CD4-positive, alpha-beta T cell treated with Interleukin-10 for 1 hour (primary cell): ENCODE measurements at places on chromosomes 7 and 10.
A peak's percentile ranks its signal among the peaks of the same experiment; 100 is the strongest.

GRCh38 chr7:17022920-17023319, 141.1 kb upstream of the AGR3 start:
- peak; percentile 32 for DNase-seq

DNA sequence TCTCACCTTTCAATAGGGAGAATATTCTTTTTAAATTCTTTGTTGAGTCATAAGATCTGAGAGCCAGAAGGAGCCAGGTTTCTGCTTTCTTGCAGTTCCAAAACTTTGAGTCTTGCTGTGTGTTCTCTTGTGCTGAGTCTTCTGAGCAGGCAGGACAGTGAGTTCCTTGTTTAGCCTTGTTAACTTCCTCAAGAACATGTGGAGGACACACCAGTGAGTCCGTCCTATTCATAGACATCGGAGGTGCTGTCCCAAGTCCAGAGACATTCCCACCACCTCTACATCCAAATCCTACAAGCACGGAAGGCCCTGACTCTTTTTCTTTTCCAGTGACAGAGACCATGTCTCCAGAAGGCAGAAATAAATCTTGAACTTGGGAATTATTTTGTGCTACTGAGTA, 135.2 kb upstream of the AGK start:
- DNase-seq, result no peak

DNA sequence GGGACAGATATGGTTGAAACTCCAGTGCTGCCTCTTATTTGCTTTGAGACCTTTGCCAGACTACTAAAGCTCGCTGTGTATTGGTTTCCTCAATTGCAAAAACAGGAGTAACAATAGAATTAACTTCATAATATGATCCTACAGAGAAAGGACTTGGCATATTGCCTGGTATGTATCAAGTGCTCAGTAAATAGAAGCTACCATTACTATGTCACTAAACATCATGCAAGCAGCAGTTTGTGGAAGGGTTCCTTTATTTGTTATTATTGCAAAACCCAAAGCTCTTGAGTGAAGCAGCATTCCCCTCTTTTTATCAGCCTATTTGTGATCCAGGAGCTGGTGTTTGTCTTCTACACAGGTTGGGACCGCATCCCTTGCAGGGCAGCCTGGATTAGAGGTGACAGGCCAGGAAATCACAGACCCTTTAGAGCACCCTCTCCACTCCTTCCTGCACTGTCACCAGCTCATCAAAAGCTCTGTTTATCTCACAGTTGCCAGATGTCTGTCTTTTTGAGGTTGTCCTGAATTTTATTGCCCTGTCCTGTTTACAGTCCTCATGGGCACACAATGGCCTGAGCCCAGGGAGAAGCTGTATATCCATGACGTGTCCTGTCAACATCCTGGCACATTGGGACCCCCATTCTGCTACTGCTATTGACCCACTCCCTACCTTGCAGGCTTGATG, 121.5 kb downstream of the SNX10 start:
- no peak for DNase-seq

DNA sequence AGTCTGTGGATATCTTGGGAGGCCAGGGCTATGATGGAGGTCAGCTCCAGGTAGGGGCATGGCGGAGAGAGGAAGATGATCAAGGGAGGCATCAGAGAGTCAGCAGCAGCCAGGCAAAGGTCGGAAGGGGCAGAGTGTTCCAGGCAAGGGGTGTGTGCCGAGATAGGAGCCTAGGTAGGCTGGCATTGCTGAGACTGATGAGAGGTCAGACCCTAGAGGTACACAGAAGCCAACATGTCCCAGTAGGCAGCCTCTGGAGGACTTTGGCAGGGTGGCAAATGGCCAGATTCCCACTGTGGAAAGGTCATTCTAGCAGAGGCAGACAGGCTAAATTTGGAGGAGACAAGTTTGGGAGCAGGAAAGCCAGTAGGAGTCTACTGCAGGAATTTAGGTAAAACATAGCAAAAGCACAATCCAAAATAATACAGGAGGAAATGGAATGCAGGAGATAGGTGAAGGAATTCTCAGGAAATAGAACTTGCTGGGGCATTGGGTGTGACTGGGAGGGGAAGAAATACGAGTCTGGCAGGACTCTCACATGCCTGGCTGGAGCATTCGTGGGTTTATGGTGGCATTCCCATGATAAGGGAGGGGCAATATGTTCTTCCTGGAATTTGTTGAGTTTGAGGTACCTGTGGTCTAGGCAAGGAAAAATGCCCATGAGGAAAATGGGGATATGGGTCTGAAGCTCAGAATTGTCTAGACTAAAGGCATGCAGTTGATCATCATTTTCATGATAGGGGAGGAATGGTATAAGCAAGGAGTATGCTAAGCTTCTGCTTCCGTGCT, 25.7 kb downstream of the TMEM176A start:
- no peak for DNase-seq

GRCh38 chr10:23516530-23516929, 77.7 kb downstream of the OTUD1 start:
- DNase-seq, result no peak

DNA sequence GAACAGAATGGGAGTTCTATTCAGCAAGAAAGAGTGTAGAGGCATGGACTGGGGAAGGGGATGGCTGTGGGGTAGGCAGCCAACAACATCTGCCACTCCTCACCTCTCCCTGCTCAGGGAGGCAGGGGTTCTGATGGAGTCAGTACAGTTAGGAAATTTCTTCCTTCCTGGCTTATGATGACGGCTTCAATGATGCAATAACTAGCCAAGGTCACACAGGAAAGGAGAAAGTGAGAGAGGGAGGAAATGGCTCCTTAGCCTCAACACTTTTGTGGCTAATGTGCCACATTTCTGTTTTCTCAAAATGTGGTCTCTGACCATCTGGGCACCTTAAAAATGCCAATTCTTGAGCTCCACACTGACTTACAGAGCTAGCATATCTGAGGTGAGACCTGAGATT, 79.3 kb upstream of the PDZD8 start:
- DNase-seq, result no peak

GRCh38 chr10:88190123-88190522, 326.7 kb downstream of the PTEN start:
- DNase-seq, result no peak

DNA sequence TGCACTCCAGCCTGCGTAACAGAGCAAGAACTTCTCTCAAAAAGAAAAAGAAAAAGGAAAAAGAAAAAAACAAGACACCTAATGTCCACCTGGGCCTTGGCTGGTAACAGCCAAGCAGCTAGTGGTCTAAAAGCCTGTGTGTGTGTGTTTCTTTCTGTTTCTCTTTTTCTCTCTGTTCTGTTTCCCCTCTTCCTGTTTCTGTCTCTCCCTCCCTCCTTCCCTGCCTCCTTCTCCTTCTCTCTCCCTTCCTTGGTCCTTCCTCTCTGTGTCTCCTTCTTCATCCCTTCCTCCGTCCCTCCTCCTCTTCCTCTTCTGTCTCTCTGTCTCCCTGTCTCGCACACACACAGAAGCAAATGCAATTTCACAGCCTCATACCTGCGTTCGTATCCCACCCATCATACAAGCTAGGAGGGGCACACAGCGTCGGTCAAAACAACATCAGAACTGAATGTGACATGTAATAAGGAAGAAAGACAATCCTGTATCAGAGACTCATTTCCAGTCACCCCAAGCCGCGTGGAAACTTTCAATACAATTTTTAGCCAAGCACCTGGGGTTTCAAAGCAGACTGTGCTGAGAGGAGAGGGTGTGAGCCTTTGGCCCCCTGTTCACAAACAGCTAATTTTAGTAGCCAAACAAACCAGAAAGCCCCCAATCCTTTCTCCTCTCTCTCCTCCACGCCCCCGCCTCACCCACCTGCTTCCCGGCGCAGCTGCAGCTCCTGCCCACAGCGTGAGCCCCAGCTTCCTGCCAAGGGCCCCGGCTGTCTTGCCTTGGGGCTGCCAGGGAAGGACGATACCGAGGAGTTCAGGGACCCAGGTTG, 50.2 kb upstream of the GNA12 start:
- DNase-seq, result peak; percentile 43

- DNase-seq, result peak; percentile 7
These were observed 12.5 kb upstream of the PALS2 start for GRCh38 chr7:24560772-24561171.

- no peak for DNase-seq
These were observed 473.3 kb upstream of the MKI67 start for GRCh38 chr10:128599538-128599937.

DNA sequence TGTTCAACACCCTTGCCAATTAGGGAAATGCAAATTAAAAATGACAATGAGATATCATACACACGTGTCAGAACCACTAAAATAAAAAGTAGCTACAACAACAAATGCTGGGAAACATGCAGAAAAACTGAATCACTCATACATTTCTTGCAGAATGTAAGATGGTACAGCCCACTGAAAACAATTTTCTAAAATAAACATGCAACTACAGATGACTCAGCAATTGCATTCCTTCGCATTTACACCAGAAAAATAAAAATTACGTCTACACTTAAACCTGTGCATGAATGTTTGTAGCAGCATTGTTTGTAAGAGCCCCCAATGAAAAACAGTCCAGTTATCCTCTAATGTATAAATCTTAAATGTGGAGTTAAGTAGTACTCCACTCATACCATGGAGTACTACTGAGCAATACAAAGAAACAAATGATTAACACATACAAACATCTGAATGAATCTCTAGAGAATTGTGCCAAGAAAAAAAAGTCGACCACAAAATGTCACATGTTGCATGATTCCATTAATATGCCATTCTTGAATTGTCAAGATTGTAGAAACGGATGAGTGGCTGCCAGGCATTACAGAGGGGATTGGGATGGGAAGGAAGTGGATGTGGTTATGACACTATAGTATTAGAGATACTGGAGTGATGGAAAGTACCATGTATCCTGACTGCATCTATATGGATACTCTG, 134.6 kb upstream of the NPSR1 start:
- DNase-seq, result no peak

GRCh38 chr10:70927189-70927943, 39.0 kb upstream of the PCBD1 start:
- DNase-seq, result no peak

GRCh38 chr10:79440281-79440680, 5.1 kb downstream of the ZCCHC24 start:
- DNase-seq, result no peak

DNA sequence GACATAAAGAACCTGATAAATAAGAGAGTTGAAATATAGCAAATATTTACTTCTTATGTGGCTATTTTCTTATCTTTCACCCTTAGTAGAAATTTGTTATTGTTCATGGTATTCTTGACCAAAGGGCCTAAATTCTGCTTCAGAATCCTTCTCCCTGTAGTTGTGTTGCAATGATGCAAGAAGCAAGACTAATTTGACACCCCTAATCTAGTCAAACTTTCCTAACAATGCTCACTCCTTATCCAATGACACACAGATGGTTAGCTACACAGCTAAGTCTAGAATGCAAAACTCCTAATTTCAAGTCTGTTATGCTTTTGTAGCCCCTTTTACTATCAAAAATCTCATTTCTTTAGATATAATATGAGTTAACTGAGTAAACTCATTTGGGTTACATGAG, 56.1 kb downstream of the TWIST1 start:
- DNase-seq, result no peak

GRCh38 chr10:58892031-58892531, 284.4 kb upstream of the PHYHIPL start:
- no peak for DNase-seq

- DNase-seq, result no peak
These were observed 111.6 kb downstream of the NOC3L start for GRCh38 chr10:94251098-94251497.

GRCh38 chr10:95264227-95265051, 26.4 kb downstream of the PDLIM1 start:
- DNase-seq, result no peak

DNA sequence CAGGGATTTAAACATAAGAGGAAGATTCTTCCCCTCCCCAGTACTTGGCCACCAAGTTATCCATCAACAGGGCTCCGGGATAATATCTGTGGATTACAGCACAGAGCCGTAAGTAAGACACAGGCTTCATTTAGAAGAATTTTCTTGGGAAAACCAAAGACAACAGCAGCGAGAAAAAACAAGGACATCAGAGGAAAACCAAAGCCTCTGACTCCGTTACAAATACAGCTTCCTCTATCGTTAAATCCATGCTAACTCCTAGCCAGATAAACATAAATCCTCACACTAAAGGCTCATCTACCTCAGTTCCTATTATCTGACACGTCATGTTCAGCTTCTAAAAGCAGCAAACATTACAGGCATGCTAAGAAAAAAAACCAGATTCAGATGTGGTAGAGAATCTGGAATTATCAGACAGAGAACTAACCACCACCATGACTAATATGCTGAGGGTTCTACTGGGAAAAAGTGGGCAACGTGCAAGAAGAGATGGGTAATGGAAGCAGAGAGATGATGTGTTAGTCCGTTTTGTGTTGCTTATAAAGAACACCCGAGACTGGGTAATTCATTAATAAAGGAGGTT, 48.4 kb downstream of the BRI3 start:
- DNase-seq, result no peak

DNA sequence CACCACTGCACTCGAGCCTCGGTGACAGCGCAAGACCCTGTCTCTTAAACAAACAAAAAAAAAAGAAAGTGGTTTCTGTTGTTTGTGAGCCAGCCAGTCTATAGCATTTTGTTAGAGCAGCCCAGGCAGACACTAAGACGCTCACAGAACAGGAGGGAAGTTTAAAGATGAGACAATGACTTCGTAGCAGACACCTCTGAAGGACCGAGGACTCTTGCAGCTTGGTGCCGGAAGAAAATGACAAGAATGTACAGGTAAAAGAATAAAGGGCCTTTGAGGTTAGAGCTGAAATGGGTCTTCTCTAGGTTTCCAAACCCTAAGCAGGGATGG, 39.7 kb downstream of the MACROH2A2 start:
- no peak for DNase-seq

GRCh38 chr10:117131376-117132327, 6.4 kb downstream of the VAX1 start:
- DNase-seq, result no peak

DNA sequence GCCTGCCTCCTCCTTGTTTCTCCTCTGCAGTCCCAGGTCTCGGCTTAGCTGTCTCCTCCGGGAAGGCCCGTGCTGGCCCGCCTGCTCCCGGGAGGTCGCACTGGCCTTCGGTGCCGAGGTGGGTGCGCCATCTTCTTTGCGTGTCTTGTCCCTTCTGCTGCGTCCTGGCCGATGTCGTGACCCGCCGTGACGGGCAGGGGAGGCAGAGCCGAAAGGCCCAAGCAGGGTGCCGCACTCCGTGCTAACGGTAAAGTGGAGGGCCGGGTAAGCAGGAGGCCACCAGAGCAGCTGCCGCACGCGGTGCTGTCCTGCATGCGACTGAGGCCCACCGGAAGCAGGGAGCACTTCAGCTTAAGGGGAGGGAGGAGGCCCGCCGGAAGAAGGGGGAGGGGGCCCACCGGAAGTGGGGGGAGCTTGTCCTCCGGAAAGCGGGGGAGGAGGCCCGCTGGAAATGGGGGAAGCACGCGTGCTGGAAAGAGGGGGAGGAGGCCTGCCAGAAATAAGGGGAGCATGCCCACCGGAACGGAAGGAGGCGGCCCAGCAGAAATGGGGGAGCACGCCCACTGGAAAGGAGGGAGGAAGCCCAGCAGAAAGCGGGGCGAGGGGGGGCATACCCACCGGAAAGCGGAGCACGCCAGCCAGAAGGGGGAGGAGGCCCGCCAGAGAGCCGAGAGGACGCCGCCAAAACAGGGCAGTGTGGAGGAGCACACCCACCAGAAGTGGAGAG, 71.4 kb downstream of the PROSER2 start:
- DNase-seq, result no peak
